Adipocyte (in vitro differentiated cells): ENCODE measurements at places on chromosomes 12 and 14.

DNA sequence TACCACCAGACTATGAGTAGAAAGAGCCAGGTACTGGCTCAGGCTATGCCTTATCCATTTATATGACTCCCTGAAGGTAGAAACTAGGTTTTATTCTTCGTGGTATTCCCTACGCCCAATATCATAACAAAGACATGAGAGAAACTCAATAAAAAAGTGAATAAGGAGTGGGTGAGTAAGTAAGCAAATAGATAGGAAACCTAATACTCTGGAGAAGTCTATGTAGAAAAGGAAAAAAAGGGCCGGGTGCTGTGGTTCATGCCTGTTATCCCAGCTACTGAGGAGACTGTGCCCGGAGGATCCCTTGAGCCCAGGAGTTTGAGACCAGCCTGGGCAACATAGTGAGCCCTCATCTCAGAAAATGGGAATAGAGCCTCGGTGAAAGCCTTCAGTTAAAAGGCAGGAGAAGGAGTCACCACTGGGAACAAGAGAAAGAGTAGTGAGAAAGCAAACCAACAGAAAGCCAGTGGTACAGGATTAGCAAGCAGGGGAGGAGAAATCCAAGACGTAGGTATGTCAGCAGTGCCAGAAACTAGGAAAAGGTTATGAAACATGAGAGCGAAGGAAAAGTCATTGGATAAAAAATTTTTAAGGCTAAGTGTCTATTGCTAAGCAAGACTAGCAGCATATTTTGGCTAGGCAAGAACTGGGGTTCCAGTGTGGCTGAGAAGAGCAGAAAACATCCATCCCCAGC lies 6.0 kb upstream of the OR6J1 start:
- no peak for DNase-seq

DNA sequence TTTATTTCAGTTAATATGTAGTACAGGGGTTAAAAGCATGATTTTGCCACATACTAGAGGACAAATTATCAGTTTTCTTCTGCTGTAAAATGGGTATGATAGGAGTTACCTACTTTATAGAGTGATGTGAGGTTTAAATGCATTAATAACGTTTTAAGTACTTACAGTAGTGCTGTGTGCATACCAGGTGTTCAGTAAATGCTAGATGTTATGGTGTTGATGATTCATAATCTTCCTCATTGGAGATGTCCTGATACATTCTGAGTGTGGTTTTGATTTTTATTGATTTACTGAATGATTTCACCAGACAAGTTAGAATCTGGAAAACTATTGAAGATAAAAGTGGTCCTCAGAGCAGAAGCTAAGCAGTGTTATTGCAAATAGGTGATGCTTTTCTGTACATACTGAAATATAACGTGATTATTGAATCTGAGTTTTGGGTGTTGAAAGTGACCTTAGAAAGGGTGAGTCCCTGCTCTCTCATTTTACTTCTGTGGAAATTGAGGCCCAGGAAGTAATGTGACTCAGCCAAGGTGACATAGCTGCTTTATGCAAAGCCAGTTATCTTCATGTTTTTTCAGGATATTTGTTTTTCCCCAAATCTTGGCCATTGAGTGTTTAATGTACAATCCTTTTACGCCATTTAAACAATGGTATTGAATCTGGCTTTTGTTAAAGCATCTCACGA lies 54.7 kb downstream of the VRK1 start:
- DNase-seq, result no peak

DNA sequence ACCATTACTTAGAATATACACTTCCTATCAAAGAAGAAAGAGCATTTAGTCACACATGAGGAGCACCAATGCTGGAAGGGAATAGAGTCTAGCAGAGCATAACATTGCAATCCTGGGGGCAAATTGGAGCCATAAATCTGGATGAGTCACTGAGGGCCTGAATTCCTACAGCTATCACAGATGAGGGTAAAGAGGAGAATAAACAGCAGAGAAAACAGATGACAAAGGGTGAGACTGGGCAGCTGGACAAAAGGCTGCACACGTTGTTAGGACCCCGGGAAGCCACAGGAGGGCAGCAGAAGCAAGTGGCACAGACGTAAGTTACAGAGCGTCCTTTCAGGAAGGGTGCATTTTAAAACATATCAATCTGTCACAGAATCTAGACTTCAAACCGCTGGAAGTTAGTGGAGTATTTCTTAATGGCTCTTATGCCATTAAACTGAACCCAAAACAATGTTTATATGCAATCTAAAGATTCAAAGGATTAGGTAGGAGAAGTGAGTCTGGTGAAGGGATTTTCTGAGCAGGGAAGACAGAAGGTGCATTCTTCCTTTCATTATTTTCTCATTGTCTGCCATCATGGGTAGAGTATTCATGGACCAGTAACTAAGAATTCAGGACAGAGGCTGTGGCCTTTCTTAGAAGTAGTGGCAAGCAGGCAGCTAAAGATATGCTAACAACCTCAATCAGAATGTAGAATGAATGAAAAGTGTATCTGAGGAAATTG lies 159.8 kb upstream of the DAAM1 start:
- peak; percentile 92 for DNase-seq

GRCh38 chr12:53736592-53736991 lies 9.3 kb upstream of the CALCOCO1 start:
- DNase-seq, result no peak

DNA sequence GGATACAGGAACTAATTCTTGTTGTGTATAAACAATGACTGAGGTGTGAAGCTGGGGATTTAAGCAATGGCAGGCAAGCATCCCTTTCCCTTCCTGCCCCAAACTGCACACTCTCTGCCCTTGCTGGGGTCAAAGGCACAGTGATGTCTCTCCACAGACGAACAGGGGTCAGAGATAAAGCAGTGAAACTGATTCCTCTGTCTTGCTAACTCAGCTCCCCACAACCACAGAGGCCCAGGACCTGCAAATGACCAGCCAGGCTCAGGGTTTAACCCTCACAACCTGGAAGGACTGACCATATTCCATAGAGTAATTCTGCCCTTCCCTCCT lies 67.2 kb downstream of the CCDC88C start:
- DNase-seq, result no peak

DNA sequence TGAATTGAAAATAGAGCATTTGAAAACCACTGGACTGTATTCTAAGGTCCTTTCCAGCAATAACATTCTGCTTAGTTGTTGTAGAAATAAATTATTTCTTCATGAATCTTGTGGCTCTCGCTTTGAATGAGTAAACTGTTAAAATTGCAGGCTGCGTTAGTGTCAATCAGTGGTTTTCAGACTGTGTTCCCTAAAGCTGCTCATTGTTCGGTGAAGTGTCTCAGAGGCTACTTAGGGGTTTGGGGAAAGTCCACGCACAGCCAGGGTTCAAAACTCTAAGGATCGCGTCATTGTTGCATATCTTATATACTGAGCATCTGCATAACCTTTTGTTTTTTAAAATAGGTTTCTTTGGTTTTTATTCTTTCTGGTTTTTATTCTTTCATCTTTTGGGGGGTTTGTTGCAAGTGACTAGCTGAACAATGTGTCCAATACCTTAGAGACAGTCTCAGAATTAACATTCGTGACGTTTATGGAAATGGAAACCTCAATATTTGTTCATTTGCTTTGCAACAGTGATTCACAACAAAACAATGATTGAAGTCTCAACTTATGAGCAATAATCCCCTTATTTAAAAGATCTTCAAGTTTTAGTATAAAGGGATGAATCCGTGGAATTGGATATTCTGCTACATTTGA lies 108.1 kb downstream of the TTLL5 start:
- peak; percentile 2 for DNase-seq

DNA sequence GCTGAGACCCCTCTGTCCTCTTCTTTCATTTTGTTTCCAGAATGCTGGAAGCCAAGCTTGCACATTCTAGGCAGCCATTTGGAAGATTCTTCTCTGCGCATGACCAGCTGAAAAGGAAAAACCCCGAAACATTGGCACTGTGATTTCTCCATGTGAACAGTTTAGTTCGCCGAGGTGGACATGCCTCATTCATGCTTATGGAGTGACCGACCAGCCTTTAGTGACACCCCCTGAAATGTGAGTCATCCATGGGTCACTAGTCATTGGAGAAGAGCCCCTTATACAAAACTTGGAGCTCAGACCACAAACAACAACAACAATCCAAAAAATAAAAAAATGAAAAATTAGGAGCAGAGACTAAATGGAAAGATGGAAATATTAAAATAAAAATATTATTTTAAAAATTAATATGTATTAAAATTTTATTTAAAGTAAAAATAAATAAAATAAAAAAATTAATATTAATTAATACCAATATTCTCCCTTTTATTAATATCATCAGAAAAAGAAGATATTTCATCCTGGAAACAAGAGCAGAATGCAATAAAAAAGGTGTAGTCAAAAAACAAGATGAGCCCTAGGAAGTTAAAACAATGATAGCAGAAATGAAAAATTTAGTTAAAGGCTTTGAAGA lies 9.5 kb upstream of the KRT7 start:
- no peak for DNase-seq

- no peak for DNase-seq
These were observed 126.0 kb downstream of the VEZT start for GRCh38 chr12:95343461-95344230.

GRCh38 chr14:76490735-76491134 lies 114.8 kb downstream of the ESRRB start:
- no peak for DNase-seq

DNA sequence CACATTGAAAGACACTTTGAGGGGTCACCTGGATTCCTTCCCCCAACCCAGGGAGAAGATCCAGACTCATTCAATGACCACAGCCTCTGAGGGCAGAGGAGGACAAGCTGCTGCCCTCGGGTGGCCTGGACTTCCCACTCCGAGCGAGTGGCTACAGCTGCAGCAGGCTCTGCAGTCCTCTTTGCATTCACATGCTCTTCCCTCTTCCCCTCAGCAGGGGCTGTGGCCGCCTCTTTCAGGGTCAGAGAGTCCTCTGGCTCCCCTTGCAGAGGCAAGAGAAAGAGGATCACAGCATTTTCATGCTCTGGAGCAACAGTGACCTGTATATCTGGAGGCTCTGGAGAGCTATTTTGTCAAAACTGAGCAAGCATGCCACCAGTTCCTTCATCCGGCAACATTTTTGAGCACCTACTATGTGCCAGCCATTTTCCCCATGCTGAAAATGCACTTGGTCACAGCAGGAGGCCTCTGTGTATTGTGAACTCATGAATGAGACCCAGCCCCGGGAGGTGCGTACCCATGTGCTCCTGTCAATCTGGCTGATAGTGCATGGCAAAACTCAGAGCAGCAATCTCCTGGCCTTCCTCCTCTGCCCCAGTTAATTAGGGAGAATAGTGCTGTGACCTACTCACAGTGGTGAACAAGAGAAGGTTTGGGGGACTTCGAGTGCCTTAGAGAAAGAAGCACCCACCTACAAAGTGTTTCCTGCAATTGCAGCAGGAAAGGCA lies 42.9 kb upstream of the KCNA5 start:
- no peak for DNase-seq

GRCh38 chr12:122022393-122023338 lies 982 bp downstream of the BCL7A start:
- DNase-seq, result peak; percentile 65

DNA sequence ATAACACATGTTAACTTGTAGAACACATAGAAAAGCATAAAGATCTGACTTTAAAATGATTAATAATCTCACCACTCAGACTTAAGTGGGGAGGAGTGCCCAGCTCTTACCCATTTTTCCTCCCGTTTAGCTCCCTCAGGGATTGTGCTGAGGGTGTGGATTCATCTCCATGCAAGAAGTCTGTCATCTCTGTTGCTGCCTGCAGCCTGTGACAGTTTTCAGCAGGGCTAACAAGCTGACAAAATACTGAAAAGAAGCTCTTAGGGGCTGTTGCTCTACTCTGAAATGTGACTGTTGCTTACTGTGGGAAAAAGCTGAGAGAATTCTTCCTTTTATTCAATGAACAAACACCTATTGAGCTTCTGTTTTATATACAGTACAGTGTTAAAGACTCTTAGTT lies 216.2 kb downstream of the CPNE8 start:
- no peak for DNase-seq

- DNase-seq, result no peak
These were observed 49.9 kb upstream of the TBX3 start for GRCh38 chr12:114733919-114734318.

- DNase-seq, result peak; percentile 48
These were observed 121.7 kb upstream of the NOVA1 start for GRCh38 chr14:26719514-26719913.

GRCh38 chr12:123040106-123040505 lies 59.6 kb downstream of the ARL6IP4 start:
- DNase-seq, result no peak

DNA sequence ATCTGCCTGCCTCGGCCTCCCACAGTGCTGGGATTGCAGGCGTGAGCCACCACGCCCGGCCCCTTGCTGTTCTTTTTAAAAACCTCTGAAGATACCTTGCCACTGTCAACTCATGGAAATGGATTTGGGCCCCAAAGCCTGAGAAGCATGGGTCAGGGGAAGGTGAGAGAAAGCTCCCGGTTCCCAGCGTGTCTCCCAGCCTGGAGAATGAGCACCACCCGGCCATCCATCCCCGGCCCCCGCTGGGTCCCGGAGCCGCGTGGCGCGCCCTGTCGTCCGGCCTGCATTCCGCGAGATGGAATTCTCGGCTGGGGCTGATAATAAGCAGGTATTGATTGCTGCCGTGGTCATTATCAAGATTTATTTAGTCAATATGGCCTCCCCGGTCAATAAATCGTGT lies 126.5 kb upstream of the MYL2 start:
- DNase-seq, result no peak

DNA sequence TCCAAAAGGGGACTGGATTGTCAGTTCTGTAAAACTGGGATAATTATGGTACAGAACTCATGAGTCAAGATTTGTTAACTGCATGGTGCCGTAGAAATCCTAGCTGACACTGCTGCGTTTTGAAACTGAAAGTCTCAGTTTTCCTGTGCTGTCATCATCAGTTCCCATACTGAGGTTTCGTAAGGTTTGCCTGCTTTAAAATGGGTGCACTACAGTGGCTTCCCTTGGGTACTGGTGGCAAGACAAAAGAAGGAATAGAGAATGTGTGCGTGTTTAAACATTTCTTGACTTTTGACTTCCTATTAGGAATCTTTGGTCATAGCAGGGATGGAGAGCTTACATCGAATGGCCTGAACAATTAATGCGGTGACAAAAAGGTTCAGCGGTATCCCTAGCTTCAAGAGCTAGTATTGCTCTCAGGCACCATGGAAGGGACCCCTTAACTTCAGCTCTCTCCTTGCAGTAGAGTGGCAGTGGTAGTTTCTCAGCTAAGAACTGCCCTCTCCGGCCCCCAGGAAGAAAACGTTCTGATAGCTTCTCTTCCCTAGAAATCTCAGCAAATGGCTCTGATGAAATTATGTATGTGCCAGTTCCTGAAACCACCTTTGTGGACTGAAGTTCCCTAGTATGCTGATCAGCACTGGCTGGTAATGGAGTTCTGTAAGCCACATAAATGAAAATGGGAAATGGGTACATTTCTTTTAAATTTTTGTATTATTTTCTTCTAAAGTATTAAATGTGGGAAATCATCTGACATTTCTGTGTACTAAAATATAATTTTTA lies 28.9 kb downstream of the ANO6 start:
- DNase-seq, result no peak

GRCh38 chr14:61569812-61570548 lies 125.3 kb upstream of the HIF1A start:
- DNase-seq, result peak; percentile 83

- DNase-seq, result no peak
These were observed 13.6 kb upstream of the TPCN1 start for GRCh38 chr12:113207613-113208040.

- no peak for DNase-seq
These were observed 336.0 kb upstream of the SOX5 start for GRCh38 chr12:24285448-24285847.

GRCh38 chr12:41264281-41264680 lies 76.2 kb downstream of the PDZRN4 start:
- DNase-seq, result peak; percentile 26

- DNase-seq, result no peak
These were observed 91.7 kb upstream of the RASSF8 start for GRCh38 chr12:25866586-25867378.
